ENCODE measurements at places on chromosomes 1 and 21. TPM values are rescaled to one million over a fixed set of nuclear protein-coding genes. Genes with fewer than 3 reads are reported as not detected.
A peak's percentile ranks its signal among the peaks of the same experiment; 100 is the strongest.

The CR1L gene
- 0.71 TPM for total RNA-seq

The C1QC gene
- 491 TPM for total RNA-seq

- DNase-seq = peak; percentile 94
Measured at GRCh38 chr1:182614796-182615454, 10.7 kb upstream of the RGS16 start.

- DNase-seq = no peak
Measured at GRCh38 chr1:27253596-27253995, 19.2 kb downstream of the WDTC1 start.

DNA sequence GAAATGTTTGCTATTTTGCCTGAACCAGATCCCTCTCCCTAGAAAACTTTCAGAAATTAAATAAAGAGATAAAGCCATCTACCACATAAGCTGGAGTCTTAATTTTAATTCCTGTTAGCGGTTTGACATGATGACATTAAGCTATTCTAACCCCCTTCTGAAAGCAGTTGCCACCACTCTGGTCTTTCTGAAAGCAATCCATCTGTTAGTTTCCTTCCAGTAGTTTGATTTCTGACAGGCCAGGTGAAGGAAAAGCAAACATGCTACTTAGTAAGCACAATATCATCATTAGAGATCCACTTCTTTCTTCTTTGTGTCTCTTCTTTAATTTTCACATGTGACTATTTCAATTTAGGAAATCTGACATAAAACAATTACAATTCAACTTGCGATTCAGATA, 39.9 kb downstream of the RGL1 start:
- no peak for DNase-seq

DNA sequence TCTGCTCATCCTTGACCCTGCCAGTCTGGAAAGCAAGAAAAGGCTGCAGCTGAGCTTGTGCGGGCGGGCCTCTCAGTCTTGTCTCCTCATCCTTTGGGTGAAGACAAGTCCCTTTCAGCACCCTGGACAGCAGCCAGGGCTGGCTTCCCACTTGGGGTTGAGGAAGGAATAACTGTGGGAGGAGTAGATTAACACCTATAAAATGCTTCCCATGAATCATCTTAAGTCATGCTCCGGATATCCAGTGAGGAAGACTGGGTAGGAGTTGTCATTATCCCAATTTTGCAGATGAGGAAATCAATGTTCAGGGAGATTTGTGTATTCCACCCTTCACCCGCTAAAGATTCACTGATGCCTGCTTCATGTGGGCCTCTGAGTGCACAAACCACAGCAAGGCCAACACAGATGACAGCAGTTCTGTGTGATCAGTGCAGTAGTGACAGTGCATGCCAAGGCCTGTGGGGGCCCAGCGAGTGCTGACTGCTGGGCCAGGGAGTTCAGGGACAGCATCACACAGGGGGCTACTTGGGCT, 20.1 kb upstream of the COL16A1 start:
- no peak for DNase-seq

GRCh38 chr1:36653850-36654249, 171.1 kb upstream of the CSF3R start:
- DNase-seq = no peak

The STX12 gene
- 84.2 TPM for total RNA-seq

DNA sequence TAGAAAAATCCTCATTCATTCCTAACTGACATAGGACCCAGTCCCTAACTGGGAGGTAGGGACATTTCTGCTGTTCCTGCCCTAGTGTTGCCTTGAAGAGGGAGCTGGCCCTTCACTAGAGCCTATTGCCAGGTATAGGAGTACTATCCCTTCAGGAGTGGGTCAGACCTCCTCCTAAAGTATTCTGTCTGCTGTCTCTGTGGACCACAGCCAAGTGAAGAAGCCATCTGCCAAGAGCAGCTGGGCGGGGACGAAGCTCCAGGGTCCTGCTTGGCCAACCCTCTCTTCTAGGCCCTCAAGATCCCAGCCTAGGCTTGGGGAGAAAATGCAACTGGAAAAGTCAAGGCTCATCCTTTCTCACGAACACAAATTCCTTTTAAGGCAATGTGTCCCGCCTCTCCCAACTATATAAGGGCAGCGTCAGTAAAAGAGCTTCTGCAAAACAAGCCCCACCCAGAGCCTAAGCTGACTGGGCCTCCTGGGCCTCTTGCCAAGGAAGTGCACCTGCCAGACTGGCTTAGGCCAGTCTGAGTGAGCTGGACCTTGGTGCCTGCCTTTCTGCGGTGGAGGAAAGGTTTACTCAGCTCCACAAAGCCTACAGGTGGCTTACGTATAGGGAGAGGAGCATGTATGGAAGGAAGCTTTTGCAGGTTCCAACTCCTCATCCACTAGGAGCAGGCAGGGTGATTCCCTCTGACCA, 638 bp upstream of the TUFT1 start:
- no peak for DNase-seq

- no peak for DNase-seq
Measured at GRCh38 chr1:39154553-39155421, 49.7 kb upstream of the MACF1 start.

- no peak for DNase-seq
Measured at GRCh38 chr1:58312971-58313563, 233.5 kb downstream of the OMA1 start.

The RBM11 gene
- not detected for total RNA-seq

- DNase-seq = no peak
Measured at GRCh38 chr1:113297749-113298148, 92.6 kb upstream of the MAGI3 start.

- DNase-seq = no peak
Measured at GRCh38 chr1:38084700-38085099, 38.1 kb upstream of the POU3F1 start.

- no peak for DNase-seq
Measured at GRCh38 chr21:31837618-31838390, 35.0 kb upstream of the HUNK start.

The ARHGAP30 gene
- 26.0 TPM for total RNA-seq

DNA sequence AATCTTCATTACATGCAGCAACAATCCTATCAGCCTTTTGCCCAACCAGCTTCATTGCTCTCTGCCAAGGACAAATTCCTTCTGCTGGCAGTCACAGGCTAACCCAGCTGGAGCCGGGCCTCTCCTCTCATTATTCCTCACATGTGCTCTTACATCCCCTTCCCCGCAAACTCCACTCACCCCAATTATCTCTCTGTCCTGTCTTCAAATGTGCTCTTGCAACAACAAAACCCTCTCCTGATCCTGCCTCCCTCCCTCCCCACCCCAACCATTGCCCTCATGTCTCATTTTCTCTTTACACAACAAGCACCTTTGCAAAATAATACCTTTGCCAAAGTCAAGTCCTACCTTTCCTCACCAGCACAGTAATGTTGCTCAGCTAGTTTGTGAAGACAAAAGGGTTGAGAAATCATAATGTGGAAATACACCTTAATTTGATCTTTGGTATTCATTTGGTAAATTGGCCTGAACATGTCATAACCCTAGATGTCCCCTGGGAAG, 36.0 kb upstream of the DHCR24 start:
- no peak for DNase-seq

The SRGAP2 gene
- total RNA-seq = 91.2 TPM

- DNase-seq = no peak
Measured at GRCh38 chr1:92365378-92366039, 66.7 kb downstream of the RPAP2 start.

The SYT11 gene
- total RNA-seq = 6.1 TPM

DNA sequence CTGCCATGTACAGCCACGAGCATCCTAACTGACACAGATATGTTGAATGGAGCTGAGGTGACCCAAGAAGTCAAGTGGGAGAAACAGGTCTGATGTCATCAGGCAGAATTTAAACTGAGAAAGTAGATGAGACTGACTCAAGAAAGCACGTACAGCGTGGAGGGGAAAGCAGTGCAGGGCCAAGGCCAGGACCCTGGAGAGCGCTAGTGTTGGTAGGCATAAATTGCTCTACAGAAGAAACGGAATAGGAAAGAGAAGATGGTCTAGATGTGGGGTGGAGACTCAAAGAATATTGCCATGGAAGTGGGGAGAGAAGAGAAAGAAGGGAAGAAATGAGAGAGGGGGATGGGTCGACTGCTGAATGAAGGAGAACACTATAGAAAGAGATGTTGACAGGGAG, 45.3 kb upstream of the GJB5 start:
- DNase-seq = no peak

The HHAT gene
- total RNA-seq = 2.5 TPM

The CFHR3 gene
- total RNA-seq = 0.39 TPM

The PLA2G2D gene
- total RNA-seq = not detected

DNA sequence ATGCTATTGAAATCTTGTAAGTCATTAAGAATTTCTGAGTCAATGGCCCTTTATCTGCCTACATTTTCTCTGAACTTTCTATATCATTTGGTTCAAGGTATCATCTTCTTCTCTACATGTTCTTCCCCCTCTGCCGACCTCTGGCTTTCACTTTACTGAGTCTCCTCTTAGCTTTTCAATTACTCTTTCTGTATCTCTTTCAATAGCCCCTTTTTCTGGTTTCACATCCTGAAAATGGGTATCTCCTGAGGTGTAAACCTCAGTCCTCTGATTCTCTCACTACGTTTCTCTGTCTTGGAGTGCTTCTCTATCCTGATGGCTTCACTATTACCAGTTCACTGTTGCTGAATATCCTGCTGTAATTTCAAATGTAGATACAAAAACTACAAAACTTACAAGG, 98.9 kb downstream of the LYST start:
- no peak for DNase-seq

- peak; percentile 64 for DNase-seq
Measured at GRCh38 chr1:228004331-228004855, 2.4 kb upstream of the WNT3A start.

The TMEM234 gene
- 18.4 TPM for total RNA-seq

DNA sequence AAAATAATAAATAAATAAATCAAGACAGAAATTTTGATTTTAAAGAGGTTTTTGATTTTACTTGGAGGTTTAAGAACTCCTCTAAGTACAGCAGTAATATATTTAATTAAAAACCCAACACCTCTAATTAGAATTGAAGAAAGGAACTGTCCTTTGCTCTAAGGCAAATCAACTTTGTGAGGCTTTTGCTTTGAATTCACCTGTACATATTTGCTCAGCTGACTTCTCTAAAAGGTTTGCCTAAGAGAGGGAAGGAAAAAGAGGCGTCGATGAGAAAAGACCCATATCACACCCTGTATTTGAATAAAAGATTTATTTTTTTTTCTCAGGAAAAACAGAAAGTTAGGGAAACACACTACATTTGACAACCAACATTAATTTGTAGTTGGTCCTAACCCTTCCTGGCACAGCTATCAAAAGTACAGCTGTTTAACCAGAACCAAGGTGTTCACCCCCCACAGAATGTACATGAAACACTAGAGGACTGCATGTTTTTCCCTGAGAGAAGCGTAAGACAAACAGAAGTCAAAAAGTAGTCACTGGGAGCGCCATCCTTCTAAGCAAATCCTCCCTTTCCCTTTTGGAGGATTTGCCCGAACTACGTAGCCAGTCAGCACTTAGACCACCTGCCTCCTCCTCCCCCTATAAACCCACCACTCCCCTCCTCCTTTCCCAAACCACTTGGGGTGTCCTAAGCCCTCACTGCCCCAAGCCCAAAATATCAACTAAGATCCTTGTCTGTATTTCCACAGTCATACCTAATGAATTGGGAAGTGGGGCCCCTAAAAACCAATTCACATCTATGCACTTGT, 4.9 kb downstream of the MCL1 start:
- no peak for DNase-seq

GRCh38 chr1:201346337-201346939, 31.0 kb downstream of the TNNT2 start:
- no peak for DNase-seq

DNA sequence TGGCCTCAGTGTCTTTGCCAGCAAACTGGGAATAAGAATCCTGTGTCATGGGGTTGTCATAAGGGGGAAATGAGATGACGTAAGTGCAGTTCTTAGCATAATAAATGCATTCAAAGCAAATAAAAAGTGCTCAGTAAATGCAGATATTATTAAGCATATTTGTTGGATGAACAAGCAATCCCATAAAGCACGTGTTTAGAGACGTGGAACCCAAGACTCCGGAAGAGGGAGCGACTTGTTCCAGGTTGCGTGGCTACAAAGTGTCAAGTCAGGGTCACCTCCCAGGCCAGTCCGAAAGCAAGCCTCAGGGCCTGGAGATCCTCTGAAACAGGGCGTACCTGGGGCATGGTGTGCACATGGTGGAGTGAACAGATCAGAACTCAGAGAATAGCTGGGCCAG, 58.0 kb upstream of the LAPTM5 start:
- DNase-seq = no peak

All from mesenteric fat pad (tissue), 1 donor.